Activated CD8-positive, alpha-beta memory T cell treated with anti-CD3 and anti-CD28 coated beads for 1 hour (primary cell): ENCODE measurements at places on chromosomes 12 and 14.

GRCh38 chr14:102781063-102781462 lies 3.8 kb downstream of the TRAF3 start:
- DNase-seq, result no peak

GRCh38 chr14:20631023-20631879 lies 10.2 kb downstream of the OR6S1 start:
- DNase-seq, result no peak

DNA sequence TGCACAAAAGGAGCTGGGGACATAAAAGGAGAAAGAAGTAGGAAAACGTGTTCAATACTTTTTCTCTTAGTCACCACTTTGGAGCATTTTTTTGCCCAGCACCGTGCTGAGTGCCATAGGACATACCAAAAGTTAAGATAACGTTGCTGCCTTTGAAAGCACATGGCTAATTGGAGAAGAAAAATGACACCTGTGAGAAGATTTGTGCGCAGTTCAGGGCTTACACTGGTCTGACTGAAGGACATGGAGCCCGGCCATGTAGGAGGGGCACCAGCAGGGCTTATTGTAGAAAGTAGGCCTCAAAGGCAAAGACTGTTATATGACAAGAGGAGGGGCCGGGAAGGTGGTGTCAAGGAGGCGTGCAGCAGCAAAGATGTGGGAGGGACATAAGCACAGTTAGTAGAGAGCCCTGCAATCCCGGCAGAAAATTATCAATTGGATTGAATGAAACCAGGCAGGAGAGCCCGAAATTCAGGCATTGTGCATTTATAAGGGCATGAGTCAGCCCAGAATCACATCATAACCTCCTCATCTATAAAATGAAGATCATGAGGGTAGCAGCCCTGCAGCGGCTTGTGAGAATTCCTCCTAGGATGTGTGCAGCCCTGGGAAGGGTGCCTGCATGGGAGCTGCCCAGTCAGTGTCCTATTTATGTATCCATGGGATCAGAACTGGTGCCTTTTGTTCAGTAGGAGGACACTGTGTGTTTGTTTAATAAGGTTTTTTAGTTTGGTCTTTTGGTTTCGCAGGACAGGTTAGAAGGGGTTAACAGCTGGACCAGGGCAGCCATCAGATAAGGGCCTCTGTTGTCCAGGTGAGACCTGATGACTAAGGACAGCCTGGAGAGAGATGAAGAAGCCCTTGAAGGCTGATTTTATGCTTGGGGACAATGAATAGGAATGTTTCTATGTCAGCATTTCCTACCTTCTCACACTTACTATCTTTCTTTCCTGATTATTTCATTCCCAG lies 122.4 kb downstream of the GPR135 start:
- DNase-seq, result no peak

DNA sequence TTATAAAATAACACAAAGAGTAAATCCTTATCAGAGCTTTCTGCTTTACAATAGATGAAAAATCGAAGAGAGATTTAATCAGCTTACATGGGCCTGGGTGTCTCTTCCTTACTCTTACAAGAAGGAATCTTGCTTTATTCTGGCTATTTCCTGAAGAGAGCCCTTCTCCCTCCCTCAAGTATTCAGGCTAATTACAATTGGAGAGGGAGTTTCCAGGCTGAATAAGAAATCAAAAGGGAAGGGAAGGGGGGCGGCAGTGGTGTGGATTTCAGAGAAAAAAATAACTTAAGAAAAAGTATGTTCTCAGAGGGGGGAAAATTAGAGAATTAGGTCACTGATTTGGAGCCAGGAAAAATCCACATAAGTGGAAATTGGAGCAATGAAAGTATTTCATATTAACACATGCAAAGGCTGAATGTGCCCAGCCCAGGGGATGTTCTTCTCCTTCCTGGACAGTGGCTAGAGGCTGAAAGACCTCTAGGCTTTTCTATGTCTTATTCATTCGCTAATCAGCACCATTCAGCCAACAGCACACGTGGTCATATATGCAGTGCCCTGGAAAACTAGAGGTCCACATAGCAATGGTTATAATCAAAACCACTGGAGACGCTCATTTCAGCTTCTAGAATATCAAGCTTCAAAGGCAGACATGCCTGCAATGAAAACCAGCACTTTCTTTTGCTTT lies 158.9 kb upstream of the BTG1 start:
- DNase-seq, result no peak

DNA sequence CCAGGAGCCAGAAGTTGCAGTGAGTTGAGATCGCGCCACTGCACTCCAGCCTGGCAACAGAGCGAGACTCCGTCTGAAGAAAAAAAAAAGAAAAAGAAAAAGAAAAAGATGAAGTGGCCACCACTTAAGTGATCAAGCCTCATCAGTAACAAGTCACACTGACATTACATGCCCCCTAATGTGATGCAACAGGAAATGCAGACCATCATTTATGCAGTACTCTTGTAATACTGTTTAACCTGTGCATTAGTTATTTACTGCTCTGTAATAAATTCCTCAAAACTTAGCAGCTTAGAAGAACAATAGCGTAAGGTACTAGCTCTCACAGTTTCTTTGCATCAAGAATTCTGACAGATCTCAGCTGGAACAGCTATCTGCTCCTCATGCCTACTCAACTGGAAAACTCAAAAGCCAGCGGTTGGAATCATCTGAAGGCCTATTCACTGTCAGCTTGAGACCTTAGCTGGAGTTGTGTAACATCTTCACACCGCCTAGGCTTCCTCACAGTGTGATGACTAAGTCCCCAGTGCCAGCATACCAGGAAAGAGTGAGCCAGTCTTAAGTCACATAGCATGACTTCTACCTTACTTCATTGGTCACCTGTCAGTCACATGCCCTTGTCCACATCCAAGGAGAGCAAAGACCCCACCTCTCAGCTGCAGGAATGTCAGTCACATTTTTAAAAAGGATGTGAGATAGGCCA lies 31.5 kb downstream of the EPS8 start:
- no peak for DNase-seq

- no peak for DNase-seq
These were observed 826.6 kb upstream of the MGAT4C start for GRCh38 chr12:87082756-87083155.

DNA sequence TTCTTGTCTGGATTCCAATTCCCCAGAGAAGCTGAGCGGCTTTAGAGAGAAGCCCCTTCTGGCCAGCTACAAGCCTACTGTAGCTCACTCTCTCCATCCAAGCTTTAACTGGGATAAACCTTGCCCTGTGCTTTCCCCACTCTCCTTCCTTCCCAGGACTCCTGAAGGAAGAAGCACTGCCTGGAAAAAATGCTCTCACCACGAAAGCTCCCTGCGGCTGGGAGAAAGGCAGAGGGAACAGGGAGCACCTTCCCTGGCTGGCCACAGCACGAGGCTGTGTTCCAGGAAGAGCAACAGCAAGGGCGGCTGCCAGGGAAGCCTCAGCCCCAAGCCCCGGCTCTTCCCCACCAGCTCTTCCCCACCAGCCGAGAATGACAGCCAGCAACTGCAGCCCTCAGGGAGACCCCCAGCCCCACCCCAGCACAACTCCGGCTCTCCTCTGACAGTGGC lies 40.8 kb upstream of the PNMA1 start:
- DNase-seq, result no peak

- DNase-seq, result no peak
These were observed 46.2 kb upstream of the GSC start for GRCh38 chr14:94816113-94816512.

- DNase-seq, result no peak
These were observed 8.7 kb downstream of the KRT6C start for GRCh38 chr12:52464897-52465296.

- DNase-seq, result no peak
These were observed 223.3 kb upstream of the SFSWAP start for GRCh38 chr12:131487388-131488124.

DNA sequence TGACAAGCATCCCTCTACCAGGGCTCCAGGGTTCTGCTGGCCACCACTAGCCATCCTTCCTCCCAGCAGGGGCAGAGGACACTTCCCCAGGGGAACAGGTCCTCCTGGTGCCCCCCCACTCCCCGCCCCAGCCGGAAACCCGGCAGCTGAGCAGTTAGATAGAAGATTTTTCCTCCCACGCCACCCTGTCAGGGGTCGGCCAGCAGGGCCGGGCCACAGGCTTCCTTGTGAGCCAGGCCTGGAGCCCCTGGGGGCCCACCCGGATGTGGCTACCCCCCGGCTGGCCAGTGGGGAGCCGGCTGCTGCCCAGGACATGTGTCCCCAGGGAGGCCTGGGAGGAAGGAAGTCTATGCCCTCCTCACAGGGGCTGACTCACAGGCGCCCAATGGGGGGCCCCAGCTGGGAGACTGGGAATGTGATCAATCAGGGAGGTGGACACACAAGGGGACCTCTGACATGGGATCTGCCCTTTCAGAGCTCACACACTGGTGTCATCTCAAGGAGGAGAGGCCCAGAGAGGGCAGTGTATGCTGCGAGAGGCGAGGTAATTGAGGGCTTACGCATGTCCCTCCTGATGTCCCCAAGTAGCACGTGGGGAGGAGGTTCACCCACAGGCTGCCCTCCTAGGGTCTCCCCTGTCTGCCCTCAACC lies 4.2 kb downstream of the SH2B3 start:
- no peak for DNase-seq

GRCh38 chr14:59422069-59422881 lies 42.9 kb downstream of the GPR135 start:
- DNase-seq, result no peak

GRCh38 chr12:2960390-2960956 lies 1.3 kb downstream of the TEAD4 start:
- DNase-seq, result no peak

GRCh38 chr14:67951529-67952135 lies 132.1 kb downstream of the RAD51B start:
- no peak for DNase-seq

DNA sequence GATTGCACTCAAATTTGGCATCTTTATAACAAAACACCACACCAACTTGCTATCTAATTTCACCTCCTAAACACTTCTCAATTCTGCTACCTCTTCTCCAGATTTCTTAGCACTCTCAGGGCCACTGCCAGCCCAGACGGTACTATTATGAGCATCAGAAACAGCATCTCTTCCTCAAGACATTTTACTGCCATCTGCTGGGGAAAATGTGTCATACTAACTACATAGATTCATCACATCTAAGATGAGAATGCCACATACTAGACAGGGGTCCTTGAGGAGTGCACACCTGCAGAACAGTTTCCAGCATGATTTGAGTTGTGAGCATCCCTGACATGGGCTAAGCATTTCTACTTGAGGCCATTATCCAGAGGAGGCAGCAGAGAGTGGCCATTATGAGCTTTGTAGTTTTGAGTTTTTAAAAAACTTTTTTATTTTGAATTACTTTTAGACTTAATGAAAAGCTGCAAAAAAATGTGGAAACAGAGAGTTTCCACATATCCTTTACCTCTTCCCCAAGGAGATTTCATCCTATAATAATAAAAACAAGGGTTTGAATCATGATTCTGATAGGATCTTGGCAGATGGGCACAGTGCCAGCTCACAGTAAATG lies 15.1 kb upstream of the GRIP1 start:
- no peak for DNase-seq
